ENCODE measurements at places on chromosomes 1 and 21. TPM values are rescaled to one million over a fixed set of nuclear protein-coding genes. Genes with fewer than 3 reads are reported as not detected.

The TSPEAR gene
- not detected for total RNA-seq

The TEX35 gene
- not detected for total RNA-seq

The S100A9 gene
- total RNA-seq: 4,658 TPM

The NBPF11 gene
- total RNA-seq: 9.1 TPM

The OLFM3 gene
- 0.49 TPM for total RNA-seq

GRCh38 chr21:44728716-44729115 is 17.3 kb upstream of the TSPEAR start:
- DNase-seq: no peak

GRCh38 chr1:55234016-55234415 is 18.9 kb upstream of the USP24 start:
- no peak for DNase-seq

DNA sequence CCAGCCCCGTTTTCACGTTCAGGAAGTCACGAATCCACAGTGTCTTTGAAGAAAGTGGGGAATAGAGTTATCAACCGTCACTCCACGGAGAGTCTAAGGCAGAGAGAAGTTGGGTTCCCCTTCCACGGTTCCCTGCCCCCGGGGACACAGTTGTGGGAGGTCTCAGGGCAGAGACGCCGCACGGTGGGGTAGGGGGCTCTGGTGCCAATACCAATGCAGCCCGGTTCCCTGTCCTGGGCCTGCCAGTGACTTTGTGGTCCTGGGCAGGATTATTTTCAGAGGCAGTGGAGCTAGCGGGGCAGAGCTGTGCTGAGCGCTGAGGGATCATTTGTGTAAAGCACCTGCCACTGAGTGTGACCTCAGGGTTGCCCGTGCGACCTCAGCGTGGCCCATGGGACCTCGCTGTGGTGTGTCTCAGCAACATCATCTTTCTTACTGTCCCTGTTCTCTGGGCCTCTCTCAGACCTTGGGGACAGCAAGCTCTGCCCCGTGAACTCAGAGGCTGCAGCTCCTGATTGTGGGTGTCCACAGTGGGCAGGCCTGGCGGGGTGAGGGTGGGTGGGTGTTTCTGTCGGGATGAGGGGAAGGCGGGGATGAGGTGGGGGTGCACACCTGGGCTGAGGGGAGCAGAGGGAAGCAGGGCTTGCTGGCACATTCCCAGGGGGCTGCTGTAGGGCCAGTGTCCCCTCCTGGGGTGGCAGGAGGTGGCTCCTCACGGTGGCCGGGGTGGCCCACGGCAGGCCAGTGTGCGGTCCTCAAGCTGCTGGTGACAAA is 65.2 kb downstream of the AGPAT3 start:
- no peak for DNase-seq

GRCh38 chr1:5272325-5272724 is 617.9 kb downstream of the AJAP1 start:
- DNase-seq: no peak

GRCh38 chr1:24278726-24279125 is 40.4 kb upstream of the GRHL3 start:
- DNase-seq: no peak

DNA sequence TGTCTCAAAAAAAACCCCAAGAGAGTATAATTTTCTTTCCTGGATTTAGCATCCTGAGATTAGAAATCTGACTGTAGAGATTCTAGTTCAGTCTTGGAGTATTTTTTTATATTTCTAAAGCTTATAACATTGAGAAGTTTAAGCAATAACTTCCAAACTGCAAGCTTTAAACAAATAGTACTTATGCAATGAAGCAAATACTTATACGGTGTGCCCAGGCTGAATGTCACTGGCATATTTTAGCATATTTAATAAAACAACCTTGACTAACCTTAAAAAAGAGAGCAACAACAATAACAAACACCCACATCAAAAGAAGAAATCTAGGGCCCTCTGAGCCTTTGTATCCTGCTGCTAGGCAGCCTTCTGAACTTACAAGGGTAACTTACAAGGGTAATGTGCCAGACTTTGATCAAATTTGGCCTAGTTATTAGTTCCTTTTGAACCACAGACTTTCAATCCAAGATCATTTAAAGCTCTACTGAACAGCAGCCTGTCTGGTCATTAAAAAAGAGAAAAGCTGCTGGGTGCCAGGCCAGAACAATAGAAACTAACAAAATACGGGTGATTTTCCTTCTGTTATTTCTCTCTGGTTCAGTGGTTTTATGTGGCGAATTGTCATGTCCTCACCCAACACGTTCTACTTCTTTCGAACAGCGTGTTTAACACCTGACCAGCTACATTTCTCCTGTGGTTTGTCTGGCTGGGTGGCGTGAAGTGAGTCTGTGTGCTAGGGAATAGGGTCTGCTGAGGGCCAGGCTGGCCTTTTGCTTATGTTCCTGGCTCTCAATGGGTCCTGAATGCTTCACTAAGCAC is 16.2 kb downstream of the MTOR start:
- DNase-seq: no peak

GRCh38 chr1:81407000-81407821 is 393.5 kb upstream of the ADGRL2 start:
- DNase-seq: no peak

- no peak for DNase-seq
These were observed 296.8 kb downstream of the TM2D1 start for GRCh38 chr1:61428146-61428545.

GRCh38 chr1:17958704-17959103 is 148.9 kb upstream of the IGSF21 start:
- DNase-seq: no peak

- no peak for DNase-seq
These were observed 35.7 kb downstream of the AGPAT3 start for GRCh38 chr21:43900690-43901089.

DNA sequence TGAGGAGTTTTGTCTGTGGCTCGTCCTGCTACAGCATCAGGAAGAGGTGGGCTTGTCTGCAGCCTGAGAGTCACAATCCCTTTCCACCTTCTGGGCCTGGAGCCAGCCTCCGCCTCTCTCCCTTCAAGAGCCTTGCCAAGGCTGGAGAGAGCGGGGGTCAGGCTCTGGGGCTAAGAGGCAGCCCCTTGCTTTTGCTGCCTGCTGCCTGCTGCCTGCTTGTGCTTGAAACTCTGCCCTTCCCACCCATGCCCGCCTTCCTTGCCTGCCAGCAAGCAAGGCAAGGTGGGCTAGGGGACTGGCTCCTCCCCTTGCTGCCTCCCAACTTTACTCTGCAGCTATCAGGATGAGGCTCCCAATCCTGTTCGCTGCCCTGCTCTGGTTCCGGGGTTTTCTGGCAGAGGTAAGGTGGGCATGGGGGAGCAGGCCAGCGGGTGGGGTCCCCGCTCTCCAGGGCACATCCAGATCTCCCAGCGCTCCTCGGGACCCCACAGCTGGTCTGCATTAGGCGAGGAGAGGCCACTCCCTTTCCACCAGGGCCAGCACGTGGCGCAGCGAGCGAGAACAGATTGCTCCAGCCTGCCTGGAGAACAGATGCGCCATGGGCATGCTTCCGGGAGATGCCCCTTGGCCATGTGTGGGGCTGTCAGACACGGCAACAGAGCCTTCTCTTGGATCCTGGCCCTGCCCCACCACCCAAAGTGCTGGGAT is 7.5 kb upstream of the PTPN7 start:
- DNase-seq: no peak

DNA sequence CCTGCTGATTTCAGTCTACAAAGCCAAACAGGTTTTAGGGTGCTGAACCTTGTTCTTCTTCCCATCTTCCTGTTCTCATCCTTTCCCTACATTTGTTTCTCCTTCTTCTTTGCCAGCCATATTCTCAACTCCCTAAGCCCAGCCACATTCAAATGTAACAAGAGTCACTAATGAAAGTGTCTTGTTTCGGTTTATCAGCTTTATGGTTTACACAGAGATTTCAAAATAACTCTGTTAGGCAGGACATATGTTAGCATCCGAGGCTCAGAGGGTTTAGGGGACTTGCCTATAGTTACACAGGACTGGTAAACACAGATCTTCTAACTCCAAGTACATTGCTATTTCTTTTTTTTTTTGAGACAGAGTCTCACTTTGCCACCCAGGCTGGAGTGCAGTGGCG is 61.3 kb downstream of the NDUFS5 start:
- DNase-seq: no peak

- DNase-seq: no peak
These were observed 27.7 kb downstream of the IQGAP3 start for GRCh38 chr1:156544592-156545102.

- no peak for DNase-seq
These were observed 26.1 kb upstream of the SDC3 start for GRCh38 chr1:30934613-30935012.

All from vagina (tissue), 2 donors.